ENCODE measurements at places on chromosomes 5 and 9. TPM values are rescaled to one million over a fixed set of nuclear protein-coding genes. Genes with fewer than 3 reads are reported as not detected.

DNA sequence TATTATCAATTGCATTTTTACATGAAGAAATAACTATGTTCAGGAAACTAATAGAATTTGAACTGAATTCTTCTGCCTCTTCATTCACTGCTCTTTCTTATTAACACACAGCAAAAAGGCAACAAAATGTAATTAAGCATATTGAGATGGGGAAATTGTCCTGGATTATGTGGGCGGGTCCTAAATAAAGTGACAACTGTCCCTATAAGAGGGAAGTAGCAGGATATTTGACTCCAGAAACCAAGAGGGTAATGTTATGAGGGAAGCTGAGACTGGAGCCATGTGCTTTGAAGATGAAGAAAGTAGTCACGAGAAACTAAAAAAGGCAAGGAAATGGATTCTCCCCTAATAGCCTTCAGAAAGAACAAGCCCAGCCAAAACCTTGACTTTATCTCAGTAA, 311.2 kb upstream of the PIK3R1 start:
- no peak for DNase-seq

GRCh38 chr5:124300815-124301621, 445.4 kb downstream of the ZNF608 start:
- no peak for DNase-seq

NRG2 gene
- total RNA-seq = 0.42 TPM

DNA sequence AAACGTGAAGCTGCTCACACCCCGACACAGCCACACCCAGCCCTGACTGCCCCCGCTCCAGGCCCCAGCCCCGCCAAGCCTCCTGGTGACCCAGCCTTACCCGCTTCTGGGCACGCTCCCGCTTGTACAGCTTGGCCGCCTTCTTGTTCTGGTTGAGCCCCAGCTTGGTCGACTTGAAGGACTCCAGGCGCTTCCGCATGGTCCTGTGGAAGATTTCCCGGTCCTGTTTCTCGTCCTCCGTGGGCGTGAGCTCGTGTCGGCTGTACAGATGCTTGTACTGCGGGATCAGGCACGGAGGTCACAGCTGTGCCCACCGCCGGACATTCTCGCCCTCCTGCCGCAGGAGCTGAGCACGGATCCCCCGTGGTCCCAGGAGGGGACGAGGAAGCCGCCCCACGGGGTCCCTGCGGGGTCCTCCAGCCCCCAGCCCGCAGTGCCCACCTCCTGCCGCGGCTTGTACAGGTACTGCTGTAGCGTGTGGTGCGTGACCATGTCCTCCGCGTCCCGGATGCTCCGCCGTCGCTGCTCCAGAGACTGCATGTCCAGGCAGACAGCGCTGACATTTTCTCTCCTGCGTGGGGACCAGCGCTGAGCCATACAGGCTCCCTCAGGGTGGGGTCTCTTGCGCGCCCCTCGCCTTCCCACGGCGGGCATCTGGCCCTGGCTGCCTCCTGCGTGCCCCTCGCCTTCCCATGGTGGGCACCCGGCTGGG, 33.3 kb downstream of the EXOC3 start:
- no peak for DNase-seq

DNA sequence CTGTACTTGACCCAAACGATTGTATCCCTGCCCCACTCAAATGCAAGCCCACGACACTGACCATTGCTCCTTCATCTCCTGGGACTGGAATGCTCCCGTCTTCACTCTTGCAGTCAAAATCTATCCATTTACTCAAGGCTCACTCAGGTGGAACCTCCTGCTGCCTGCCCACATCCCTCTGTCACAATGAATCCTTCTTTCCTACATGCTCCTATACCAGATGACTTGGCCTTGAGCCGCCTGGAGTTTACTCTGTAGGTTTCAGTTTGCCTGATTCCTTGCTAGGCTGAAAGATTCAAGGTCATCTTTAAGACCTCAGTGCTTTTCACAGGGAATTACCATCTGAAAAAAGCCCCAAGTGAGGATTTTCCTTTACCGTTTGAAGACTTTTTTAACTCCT, 264.1 kb downstream of the GLIS3 start:
- DNase-seq = no peak

DNA sequence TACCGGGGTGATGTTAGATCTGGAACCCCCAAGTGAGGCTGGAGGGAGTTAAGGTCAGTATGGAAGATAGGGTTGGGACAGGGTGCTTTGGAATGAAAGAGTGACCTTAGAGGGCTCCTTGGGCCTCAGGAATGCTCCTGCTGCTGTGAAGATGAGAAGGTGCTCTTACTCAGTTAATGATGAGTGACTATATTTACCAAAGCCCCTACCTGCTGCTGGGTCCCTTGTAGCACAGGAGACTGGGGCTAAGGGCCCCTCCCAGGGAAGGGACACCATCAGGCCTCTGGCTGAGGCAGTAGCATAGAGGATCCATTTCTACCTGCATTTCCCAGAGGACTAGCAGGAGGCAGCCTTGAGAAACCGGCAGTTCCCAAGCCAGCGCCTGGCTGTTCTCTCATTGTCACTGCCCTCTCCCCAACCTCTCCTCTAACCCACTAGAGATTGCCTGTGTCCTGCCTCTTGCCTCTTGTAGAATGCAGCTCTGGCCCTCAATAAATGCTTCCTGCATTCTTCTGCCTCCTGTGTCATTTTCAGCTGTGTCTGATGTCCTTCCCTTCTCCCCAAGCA, 2.3 kb upstream of the MYOZ3 start:
- no peak for DNase-seq

GRCh38 chr5:115656404-115656803, 30.6 kb upstream of the TMED7 start:
- no peak for DNase-seq

GRCh38 chr5:81146031-81146430, 87.1 kb upstream of the CKMT2 start:
- DNase-seq = no peak

DNA sequence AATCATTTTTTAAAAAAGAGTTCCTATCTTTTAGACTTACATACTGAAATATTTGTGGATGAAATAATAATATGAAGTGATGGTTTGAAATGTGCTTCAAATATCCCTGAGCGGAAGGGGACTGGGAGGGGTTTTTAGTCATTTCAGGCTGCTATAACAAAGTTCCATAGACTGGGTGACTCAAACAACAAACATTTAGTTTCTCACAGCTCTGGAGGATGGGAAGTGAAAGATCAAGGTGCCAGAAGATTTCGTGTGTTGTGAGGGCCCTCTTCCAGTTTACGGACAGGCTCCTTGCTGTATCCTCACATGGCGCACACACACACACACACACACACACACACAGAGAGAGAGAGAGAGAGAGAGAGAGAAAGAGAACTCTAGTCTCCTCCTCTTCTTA, 27.1 kb upstream of the TEX10 start:
- DNase-seq = no peak

TXNDC8 gene
- not detected for total RNA-seq

DNA sequence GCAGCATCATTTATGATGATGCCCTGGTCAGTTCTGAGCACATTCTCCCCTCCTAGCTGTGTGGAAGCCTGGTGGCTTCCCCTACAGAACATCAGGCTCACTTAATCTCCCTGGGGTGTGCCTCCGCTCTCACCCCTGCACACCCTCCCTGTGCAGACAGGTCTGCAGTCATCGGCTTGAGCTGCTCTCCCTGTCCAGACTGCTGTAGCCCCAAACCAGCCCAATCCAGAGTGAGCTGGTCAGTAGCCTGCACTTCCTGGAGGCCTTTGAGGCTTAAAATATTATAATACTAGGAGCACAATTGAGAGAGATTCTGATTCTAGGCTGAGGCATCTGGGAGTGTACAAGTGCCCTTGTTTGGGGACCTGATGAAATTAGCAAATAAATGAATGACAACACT, 60.2 kb downstream of the PPARGC1B start:
- DNase-seq = no peak

ADAMTSL1 gene
- total RNA-seq = not detected

GRCh38 chr5:39199335-39199734, 20.0 kb downstream of the FYB1 start:
- no peak for DNase-seq

DNA sequence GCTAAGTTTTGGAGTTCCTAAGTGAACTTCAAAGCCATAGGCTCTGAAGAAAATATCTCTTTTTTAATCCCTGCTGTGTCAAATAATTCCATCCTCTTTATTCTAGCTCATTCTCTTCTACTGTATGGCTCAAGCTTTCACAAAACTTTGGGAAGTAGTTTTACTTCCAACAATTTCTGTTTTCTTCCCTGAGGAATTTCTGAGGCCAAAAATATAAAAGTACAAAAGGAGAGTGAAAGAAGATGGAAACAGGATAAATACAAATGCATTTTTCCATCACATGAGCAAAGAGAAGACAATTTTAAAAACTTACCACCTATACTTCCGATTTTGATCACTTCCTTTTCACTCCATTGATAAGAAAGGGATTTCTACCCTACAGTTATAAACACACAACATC, 585.7 kb upstream of the DAB2 start:
- no peak for DNase-seq

LCNL1 gene
- total RNA-seq = not detected

GRCh38 chr5:59341155-59341554, 552.4 kb downstream of the PDE4D start:
- DNase-seq = no peak

GRCh38 chr9:113660196-113660595, 196.7 kb downstream of the RGS3 start:
- no peak for DNase-seq

LRRTM2 gene
- total RNA-seq = not detected

GRCh38 chr5:135177591-135177990, 143.6 kb upstream of the PITX1 start:
- DNase-seq = no peak

DNA sequence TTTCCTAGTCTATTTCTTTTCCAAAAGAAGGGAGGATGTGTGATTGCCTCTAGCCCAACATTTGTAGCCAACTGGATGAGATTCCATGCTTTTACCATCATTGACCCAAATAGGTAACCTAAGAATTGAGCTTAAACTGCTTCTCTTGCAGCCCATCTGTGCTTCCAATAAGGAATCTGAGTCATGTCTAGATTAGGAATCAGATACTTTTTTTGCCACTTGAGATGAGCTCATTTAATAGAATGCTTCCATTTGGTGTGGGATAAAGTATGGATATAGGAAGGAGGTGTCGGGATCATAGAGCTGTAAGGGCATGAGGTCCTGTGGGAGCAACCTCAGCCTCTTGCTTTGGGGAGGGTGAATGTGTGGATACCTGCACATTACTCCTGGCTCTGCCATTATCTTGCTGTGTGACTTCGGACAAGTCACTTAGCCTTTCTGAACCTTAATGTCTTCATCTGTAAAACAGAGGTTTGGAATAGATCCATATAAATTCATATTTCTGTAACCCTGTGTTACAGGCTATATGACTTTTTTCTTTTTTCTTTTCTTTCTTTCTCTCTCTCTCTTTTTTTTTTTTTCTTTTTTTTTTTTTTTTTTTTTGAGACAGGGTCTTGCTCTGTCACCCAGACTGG, 56.2 kb downstream of the MAP1B start:
- no peak for DNase-seq

GRCh38 chr9:4192450-4192849, 107.4 kb downstream of the GLIS3 start:
- no peak for DNase-seq

MEIKIN gene
- total RNA-seq = not detected

DNA sequence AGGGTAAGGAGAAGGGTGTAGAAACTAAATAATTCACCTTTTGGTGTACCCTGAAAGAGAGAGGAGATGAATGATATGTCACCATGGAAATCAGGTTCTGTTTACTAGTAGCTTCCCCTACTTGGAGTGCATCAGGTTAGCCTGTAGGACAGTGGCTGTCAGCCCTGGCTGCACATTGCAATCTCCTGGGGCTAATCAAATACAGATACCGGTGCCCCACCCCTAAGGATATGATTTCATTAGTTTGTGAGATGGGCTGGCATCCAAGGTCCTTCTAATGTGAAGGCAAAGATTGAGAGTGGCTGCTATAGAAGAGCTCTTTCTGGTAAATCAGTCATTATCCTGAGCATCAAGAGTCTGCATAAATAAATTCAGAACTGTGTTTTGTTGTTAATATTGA, 47.2 kb downstream of the INSYN2B start:
- DNase-seq = no peak

PKD2L2 gene
- not detected for total RNA-seq

PCDHA11 gene
- not detected for total RNA-seq

DNA sequence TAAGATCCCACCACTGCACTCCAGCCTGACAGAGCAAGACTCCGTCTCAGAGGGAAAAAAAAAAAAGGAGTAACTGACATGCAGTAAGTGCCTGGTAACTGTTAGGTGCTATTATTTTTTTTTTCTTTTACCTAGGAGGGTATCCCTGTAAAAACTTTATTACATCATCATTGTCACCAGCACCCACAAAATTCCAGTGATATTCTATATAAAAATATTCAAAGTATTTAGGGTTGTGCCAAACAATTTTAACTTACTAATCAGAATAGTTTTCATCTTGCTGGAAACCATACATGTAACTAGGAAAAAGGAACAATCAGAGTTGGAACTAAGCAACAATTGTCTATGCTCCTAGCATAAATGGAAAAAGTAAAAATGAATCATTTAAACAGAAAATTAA, 112.4 kb downstream of the SSBP2 start:
- DNase-seq = no peak

GRCh38 chr9:127077644-127077946, 44.8 kb downstream of the ANGPTL2 start:
- peak; percentile 8 for DNase-seq

DNA sequence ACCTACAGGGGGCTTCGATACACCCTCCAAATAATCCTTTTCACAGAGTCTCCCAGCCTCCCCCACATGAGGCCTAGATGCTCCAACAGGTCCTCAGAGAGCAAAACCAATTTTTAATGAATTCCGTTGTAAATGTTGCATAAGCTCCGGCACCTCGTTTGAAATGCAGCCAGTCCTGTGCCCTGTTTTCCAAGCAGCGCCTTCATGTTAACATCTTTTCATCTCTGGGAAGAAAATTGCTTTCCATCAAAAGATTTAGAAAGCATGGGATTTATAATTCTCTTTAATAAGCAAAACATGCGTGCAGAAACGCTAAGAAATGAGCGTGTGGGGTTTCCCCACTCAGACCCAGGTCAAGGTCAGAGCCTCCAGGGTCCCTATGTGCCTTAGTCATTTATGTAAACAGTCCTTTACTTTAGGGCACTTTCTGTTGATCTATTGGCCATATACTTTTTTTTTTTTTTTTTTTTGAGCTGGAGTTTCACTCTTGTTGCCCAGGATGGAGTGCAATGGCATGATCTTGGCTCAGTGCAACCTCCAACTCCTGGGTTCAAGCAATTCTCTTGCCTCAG, 177.5 kb upstream of the S1PR3 start:
- no peak for DNase-seq

DNA sequence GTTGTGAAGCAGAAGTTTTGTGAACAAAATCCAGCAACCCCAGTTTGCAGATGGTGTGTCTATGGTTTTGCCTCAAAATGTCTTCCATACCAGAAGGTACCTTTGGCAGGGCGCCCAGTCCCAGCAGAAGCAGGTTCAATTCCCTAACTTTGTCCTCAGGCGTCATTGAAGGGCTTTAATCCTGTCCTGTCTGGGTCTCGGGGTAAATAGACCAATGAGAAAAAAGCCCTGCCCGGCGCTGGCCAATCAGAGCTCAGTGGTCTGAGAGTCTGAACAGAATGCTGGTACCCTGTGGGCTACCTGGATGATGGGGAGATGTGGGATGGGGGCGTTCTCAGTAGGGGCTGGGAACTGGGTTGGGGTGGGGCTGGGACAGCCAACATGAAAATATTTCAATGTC, 6.2 kb upstream of the ST6GALNAC4 start:
- no peak for DNase-seq

GRCh38 chr9:76082057-76082456, 191.6 kb downstream of the PCSK5 start:
- no peak for DNase-seq

FIBCD1 gene
- total RNA-seq = not detected
